Uterus (tissue), 4 donors: ENCODE measurements at places on chromosomes 6 and 20. TPM values are rescaled to one million over a fixed set of nuclear protein-coding genes. Genes with fewer than 3 reads are reported as not detected.

PRKN gene
- 21.3 TPM for total RNA-seq

TMEM217 gene
- total RNA-seq: not detected

DNA sequence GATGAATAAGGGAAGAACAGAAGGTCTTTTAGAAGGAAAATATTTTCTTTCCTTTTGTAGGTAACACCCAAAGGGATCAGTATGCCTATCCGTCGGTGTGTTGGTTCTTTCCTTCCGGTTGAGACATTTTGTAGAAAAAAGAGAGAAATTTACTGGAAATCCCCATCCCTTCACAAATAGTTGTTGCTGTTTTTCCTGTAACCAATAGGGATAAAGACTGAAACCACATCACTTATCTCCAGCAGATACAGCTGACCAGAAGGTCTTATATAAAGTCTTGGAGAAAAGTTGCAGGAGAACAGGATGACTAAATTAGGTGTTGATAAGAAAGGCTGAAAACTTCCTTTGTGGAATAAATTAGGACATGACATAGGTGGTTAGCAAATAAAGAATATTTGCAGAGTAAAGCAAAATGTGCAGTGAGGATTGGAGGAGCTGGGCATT, 14.8 kb upstream of the HLA-DRB1 start:
- no peak for DNase-seq

GRCh38 chr20:57231161-57231560, 35.3 kb downstream of the BMP7 start:
- no peak for DNase-seq

GRCh38 chr6:57102976-57103375, 13.0 kb downstream of the ZNF451 start:
- no peak for DNase-seq
